Left renal cortex interstitium (tissue), 4 donors: ENCODE measurements at places on chromosomes 13 and 19.

DNA sequence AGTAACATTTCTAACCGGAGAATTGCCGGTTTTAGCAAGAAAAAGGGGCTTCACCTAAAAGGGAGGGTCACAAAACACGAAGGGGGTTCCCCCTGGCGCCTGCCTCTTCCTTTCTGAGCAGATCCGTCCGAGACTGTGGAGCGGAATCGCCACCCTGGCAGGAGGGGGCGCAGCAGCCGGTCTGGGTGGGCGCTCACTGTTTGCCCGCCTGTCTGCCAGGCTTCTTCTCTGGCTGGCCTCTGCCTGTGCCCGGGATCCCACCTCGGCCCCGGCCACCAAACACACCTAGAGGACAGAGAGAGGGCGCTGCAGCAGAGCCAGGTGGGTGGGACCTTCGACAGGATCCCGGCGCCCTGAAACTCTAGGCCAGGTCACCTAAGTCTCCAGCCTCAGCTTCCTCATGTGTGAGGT is 15.6 kb downstream of the LSM4 start:
- DNase-seq = no peak

- no peak for DNase-seq
Observed at GRCh38 chr13:99301913-99302636, 5.1 kb downstream of the GPR183 start.

DNA sequence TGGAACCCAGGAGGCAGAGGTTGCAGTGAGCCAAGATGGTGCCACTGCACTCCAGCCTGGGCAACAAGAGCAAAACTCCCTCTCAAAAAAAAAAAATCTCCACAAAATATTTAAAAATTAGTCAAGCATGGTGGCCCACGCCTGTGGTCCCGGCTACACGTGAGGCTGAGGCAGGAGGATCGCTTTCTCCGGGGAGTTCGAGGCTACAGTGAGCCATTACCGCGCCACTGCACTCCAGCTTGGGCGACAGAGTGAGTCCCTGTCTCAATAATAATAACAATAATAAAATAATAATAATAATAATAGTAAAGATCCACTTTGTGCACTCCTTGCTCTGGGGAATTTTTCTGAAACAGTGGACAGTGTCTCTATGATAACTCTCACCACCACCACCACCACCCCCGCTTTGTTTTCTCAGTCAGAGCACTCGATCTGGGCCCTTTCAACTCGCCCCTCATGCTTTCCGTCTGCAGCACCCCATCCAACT is 8.7 kb downstream of the NAPSA start:
- DNase-seq = no peak

GRCh38 chr19:15177269-15178116 is 23.3 kb downstream of the NOTCH3 start:
- DNase-seq = no peak

GRCh38 chr13:78826312-78826711 is 167.4 kb upstream of the OBI1 start:
- DNase-seq = no peak

DNA sequence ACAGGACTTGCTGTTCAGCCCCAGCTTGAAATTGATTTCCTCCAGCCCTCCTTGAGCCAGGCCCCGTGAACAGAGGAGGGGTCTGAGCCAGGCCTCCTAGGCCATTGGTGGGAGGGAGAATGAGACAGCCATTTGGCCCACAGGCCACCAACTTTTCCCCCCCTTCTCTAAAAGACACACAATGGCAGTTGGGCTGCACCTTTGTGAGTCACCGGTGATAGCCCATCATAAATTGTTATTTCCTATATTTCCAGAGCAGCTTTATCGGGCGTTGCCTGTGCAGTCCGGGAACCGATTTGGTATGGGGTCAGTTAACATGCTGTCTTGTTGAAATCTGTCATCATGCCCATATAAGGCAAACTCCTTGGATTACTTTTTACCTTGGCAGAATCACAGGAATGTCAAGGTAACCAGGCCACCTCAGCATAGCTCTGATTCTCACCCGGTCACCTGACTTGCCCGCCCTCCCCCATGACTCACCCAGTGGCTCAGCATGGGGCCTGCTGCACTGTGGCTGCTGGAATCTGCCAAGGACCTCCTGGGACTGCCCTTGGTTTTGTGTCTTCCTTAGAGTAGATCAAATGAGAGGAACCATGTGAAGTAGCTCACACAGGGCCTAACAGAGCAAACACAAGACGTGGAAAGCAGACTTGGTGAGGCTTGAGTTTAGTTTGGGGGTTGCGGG is 36.1 kb downstream of the ACTN4 start:
- DNase-seq = no peak

DNA sequence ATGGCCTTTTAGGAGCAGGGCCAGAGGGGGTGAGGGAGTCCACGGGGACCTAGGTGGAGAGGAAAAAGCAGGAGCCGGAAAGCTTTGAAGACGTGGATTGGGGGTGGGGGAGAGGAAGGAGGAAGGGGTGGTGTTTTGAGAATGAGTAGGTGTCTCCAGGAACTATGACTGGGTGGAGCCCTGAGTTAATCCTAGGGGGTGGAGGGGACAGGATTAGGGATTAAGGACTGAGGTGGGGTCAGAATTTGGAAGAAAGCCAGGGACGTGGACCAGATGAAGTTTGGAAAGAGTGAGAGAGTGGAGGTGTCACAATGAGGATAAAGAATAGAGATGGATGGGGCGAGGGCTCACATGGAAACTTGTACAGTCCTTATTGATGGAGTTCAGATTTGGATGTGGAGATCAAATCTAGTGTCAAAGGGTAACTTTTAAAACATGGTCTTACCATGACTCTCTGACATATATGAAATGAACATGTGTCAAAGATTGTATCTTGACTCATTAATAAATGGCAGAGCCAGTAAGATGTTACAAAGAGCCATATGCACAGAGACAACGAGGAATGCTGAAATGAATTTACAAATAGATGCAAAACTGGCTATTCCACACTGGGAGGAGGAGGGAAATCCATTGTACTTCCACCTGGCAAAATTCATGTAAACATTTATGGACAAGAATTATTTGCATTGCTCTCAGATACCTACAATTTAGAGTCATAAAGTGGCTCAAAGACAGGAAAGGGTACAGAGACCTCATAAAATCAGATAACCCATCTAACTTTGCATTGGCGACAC is 1.7 kb upstream of the KLK13 start:
- no peak for DNase-seq

DNA sequence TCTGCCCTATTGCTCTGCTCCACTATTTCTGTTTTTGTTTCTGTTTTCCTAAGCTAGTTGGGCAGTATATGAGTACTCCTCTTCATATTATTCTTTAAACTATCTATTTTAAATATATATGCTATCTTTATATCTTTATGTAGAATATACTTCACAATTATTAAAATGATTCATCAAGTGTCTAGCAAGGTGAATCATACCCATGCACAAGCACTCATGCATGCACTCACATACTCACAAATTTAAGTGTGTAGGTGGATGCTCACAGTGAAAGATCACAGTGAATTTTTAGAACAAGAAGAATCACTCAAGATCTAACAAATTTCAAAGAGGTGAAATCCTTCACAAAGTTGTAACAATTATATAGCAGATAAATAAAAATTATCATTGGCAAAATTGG is 435.6 kb upstream of the SLITRK5 start:
- DNase-seq = no peak
